Endodermal cell (in vitro differentiated cells): ENCODE measurements at places on chromosomes 11 and 22. TPM values are rescaled to one million over a fixed set of nuclear protein-coding genes. Genes with fewer than 3 reads are reported as not detected.

Gene AIFM3
- 1.3 and 1.8 TPM in 2 replicates for total RNA-seq

Gene F2
- 0.54 to 0.89 TPM (median 0.80 TPM) in 3 replicates for total RNA-seq

Gene MED15
- 55.3 and 62.7 TPM in 2 replicates for total RNA-seq

Gene MMP8
- not detected in 3 replicates for total RNA-seq

Gene CRYBB2
- total RNA-seq, result not detected in 2 replicates

Gene APOL6
- not detected in 3 replicates for total RNA-seq

Gene DDIAS
- total RNA-seq, result 14.4 and 15.4 TPM in 2 replicates

Gene TNKS1BP1
- 56.4 to 71.8 TPM (median 60.4 TPM) in 3 replicates for total RNA-seq

GRCh38 chr11:130122141-130122575 is 37.4 kb upstream of the ST14 start:
- DNase-seq, result peak; percentile 13

DNA sequence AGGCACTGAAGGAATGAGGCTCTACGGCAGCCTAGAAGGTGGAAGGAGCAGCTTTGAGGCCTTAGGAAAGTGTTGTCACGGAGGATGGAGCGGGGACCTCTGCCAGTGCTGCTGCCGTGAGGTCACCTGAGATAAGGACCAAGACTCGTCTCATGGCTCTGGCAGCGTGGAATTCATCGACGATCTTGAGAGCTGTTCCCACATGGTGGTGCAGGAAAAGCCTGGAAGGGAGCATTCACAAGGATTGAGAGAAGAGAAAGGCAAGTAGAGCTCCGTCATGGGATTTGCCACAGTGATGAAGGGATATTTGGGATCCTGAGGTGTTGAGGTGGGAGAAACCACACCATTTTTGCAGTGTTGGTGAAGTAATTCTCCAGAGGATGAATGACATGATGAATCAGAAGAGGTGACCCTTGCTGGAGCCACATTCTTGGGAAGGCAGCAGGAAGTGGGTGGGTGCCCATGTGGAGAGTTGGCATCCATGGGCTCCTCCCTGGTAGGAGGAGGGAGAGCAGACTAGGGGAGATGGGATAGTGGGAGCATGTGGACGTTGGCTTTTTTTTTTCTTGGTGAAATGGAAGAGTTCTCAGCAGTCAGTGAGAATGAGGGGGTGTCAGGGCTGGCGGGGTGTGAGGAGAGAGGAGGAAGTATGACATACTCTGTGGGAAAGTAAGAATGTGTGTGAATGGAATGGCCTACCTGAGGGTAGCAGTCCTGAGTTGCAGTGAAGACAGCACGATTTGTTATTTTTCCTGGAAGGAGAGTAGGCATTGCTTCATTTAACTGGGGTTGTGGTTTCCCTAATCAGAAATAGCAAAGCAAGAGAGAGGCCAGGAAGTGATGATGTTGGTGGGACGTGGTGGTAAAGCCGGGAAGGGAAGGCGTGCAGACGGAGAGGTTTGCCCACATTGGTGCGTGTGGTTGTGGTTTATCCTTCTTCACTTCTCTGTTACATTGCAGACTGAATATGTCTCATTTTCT is 11.1 kb downstream of the PPP6R3 start:
- no peak for DNase-seq

- no peak for DNase-seq
Observed at GRCh38 chr11:122412581-122412980, 242.9 kb upstream of the UBASH3B start.

DNA sequence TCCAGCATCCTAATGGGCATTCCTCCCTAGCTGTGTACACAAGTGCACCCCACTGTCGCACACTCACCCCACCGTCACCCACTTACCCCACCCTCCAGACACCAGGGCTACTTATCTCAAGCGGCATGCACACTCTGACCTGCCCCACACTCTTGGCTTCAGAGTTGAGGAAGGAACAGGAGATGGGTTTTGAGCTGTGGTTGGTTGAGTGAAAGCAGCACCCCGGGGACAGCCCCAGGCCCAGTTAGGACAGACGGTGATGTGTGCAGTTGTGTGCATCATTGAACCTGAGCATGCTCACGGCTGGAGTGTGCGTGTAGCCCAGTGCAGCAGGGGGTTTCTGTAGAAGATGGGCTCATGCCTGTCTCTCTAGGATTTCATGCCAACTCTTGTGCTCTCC is 32.5 kb downstream of the AHNAK start:
- no peak for DNase-seq

DNA sequence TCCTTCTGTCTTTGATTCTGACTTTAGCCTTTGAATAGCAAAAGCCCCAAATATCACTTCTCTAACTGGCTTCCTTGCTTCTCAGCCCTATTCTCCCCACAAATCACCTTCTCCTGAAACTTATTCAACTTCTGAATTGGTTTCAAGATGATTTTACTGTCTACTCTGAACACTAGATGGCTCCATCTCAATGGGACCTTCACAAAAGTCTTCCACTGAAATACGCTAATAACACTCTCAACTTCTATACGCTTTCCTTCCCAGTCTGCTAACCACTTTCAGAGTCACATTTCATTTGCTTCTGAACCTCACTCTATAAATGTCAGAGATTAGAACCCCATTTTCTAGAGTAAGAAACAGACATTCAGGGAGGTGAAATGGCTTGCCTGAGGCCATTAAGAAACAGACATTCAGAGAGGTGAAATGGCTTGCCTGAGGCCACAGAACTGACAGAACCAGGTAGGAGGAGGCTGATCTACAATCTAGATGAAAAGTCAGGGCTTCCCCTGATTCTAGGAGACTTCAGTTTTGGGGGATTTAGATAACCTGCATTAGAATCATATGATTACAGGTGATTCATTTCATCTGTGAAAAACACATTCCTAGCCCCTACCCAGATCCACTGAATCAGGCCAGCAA is 20.6 kb downstream of the MORC2 start:
- DNase-seq, result no peak

- DNase-seq, result no peak
Observed at GRCh38 chr11:41413843-41414242, 45.6 kb downstream of the LRRC4C start.

DNA sequence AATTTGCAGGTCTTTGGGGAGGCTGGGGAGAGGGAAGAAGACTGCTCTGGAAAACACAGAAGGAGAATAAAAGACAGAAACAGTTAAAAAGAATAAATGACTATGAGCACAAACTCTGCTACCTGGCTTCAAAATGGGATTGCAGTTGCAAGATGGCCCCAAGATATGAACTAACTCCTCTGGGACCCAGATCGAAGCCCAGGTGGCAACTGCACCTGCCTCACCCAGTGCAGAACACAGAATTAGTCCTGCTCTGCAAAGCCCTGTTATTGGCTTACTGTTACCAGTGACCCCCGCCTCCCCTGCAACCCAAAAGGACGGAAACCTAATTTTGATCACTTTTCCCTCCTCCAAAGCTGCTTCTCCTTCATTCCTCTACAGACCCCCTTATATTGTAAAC is 35.9 kb upstream of the POU2AF1 start:
- peak; percentile 21 for DNase-seq

DNA sequence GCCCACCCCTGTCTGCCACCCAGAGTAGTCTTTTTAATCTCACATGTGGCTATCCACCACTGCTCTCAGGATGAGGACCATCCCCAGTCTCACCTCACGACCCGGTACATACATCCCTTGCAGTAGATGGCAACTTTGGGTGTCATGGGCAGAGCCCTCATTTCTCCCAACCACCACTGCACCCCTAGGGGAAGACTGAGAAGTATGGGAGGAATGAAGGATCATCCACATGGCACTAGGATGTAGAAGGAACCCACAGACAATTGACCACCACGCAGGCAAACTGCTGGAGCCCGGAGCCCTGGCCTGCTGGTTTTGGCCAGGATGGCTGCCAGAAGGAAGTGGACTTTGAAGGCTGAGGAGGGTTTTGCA is 1.9 kb upstream of the SCARF2 start:
- DNase-seq, result peak; percentile 42

GRCh38 chr11:9066433-9066925 is 24.9 kb downstream of the SCUBE2 start:
- DNase-seq, result no peak

DNA sequence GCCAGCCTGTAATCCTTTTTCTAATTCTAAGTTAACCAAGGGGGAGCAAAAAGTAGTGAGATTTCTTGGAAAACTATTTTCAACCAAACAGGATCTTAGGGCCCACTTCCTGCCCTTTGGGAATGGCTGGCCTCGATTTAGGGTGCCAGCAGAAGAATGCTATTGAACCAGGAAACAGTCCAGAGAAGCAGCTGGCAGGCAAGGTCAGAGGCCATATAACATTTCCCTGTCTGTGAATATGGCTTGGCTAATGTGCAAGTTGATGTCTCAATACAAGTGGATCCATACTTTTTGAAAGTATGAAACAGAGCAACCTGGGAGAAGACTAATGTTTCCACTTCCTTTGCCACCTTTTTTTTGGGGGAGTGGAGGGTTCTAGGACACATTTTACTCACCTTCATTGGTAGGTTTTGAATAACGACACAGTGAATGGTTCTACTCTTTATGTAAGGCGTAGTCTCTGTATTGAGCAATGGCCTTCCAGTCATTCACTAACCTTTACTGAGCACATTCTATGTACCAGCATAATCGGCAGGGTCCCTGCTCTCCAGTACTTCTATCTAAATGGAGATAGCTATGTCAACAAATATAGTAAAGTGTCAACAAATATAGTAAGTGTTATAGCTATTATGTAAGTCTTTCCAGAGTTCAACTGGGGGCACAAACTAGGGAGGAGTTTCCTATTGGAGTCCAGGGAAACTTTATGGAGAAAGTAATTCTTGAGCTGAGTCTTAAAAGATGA is 34.2 kb upstream of the RRM1 start:
- DNase-seq, result no peak

DNA sequence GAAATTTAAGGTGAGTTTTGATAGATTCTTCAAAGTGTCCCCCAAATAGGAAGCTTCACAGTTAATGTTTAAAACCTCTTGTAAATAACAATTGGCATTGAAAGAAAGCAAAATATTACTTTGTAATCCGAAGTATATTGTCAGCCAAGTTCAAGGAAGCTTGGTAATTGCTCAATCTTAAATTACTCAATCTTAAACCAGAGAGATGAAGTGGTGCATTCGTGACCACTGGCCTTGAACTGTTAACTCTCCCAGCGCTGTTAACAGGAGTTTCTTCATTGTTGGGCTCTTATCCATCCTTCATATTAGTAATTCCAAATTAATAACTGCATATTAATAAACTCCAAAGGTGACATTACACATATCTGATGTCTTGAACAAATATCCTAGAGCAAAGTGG is 20.6 kb upstream of the FDX1 start:
- DNase-seq, result no peak

GRCh38 chr11:16169541-16169940 is 186.8 kb downstream of the SOX6 start:
- DNase-seq, result no peak

- peak; percentile 72 for DNase-seq
Observed at GRCh38 chr11:45341372-45341771, 55.2 kb upstream of the SYT13 start.

- DNase-seq, result no peak
Observed at GRCh38 chr11:35265755-35266454, 126.9 kb downstream of the CD44 start.

DNA sequence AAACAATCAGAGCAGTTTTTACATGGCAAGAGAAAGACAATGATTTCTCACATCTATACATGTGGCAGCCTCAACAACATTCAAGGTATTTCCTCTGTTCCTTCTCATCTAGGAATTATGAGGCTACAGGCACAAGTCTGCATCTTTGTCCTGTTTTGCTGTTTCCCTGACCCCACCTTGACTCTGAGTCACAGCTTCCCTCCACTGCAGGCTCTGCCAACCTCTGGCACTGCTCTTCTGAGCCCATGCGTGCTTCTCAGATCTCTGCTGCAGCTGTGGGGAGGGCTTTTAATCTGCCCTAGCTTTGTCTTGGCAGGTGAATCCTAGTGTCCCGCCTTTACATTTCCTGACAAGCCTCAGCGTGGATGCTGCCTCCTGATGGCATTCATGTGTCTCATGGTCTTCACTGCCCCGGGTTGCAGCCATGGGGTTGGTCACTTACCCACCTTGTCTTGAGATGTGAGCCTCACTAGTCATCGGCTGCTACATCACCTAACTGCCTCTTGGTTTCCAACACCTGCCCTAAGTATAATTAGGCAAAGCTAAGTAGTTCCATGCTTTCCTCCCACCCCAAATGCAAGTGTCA is 578.5 kb downstream of the TBC1D22A start:
- no peak for DNase-seq

DNA sequence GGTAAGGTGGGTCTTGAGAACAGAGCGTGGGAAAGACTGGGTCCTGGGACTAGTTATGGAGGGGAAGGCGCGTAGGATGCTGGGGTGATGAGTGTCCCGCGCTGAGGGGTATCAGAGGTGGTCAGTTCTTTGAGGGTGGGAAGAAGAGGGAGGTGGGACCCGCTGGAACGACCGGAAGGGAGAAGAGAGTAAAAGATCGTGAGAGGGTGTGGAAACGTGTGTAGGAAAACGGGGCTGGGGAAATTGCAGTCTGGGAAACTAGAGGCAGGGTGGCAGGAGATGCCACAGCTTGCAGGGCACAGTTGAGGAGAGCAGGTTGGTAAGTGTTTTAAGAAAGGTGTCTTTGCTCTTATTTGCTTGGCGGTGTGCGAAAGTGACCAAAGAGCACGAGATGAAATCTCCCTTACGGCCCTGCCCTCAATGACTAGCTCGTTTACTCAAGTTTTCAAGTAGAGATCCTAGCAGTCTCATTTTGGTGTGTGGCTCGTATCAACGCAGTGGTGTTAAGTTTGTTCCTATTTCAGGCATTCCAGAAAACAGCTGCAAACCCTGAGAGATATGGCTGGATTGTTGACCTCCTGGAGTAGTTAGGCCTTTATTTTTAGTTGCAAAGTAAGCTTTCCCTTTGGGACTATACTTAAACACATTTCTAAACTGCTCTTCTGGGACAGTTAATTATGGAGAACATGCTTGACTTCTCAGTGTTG is 615 bp downstream of the STT3A start:
- no peak for DNase-seq

- DNase-seq, result no peak
Observed at GRCh38 chr11:121578251-121578976, 125.6 kb upstream of the SORL1-AS1 start.

GRCh38 chr11:71115770-71116692 is 136.3 kb downstream of the SHANK2 start:
- no peak for DNase-seq

- DNase-seq, result peak; percentile 70
Observed at GRCh38 chr11:111938687-111939160, 1.6 kb downstream of the DIXDC1 start.

DNA sequence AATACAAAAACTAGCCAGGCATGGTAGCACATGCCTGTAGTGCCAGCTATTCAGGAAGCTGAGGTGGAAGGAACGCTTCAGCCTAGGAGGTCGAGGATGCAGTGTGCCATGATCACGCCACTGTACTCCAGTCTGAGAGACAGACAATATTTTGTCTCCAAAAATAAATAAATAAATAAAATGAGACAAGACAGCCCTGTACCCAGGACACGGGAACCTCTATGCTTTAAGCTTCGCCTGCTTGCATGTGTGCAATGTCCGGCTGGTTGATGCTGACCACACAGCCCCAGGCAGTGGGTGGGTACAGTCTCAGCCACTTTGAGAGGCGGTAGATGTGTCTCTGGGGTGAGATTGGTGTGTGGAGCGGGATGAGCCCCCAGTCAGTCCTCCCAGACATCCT is 52.0 kb upstream of the MPEG1 start:
- peak; percentile 10 for DNase-seq

DNA sequence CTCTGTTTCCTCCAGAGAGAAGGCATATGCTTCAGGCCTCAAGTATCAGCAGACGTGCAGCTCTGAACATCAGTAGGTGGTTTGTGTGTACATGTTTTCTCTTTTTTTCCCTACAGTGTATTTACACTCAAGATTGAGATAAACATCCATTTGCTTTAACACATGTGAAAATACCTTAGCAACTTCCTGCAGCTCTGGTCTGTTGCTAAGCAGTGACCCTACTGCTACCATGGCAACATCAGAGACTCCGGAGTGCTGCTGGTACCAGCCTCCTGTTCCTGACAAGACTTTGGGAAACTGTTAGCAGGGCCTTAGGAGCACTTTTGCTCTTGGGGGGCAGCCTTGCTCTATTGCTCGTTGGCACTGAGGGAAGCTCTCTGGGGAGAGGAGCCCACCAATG is 221.2 kb upstream of the PLET1 start:
- DNase-seq, result peak; percentile 38
